Left renal cortex interstitium (tissue), 4 donors: ENCODE measurements at places on chromosomes 6 and 20. TPM values are rescaled to one million over a fixed set of nuclear protein-coding genes. Genes with fewer than 3 reads are reported as not detected.

OR2J3 gene
- not detected for polyA plus RNA-seq

CALHM4 gene
- 0.46 TPM for polyA plus RNA-seq

- DNase-seq, result no peak
These were observed 15.7 kb downstream of the NFYA start for GRCh38 chr6:41088451-41088850.

- no peak for DNase-seq
These were observed 726 bp upstream of the EMILIN3 start for GRCh38 chr20:41367393-41367695.

GRCh38 chr6:90329386-90330077, 32.9 kb upstream of the BACH2 start:
- DNase-seq, result no peak

- no peak for DNase-seq
These were observed 6.3 kb downstream of the SDCBP2 start for GRCh38 chr20:1322511-1323245.

GRCh38 chr20:46640044-46640443, 11.2 kb downstream of the SLC13A3 start:
- no peak for DNase-seq

DNA sequence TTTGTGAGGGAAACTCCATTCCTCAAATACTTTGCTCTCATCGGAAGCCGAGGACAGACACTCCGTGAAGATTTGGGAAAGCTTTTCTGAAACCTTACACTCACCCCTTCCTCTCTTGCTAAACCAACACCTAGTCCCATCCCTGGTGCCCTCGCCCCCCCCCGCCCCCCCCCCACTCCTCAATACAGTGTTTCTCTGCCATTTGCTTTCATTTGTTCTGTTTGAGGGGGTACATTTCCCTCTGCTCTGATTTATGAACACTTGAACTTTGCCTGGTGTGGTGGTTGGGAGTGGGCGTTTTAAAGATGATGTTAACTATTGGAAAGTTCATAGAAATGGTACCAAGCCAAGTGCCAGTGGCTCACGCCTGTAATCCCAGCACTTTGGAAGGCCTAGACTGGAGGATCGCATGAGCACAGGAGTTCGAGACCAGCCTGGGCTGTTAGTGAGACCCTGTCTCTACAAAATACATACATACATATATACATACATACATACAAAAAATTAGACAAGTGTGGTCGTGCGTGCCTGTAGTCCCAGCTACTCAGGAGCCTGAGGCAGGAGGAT, 1.1 kb downstream of the RAB32 start:
- no peak for DNase-seq

- DNase-seq, result no peak
These were observed 791 bp downstream of the ADGRG6 start for GRCh38 chr6:142302421-142303175.

DNA sequence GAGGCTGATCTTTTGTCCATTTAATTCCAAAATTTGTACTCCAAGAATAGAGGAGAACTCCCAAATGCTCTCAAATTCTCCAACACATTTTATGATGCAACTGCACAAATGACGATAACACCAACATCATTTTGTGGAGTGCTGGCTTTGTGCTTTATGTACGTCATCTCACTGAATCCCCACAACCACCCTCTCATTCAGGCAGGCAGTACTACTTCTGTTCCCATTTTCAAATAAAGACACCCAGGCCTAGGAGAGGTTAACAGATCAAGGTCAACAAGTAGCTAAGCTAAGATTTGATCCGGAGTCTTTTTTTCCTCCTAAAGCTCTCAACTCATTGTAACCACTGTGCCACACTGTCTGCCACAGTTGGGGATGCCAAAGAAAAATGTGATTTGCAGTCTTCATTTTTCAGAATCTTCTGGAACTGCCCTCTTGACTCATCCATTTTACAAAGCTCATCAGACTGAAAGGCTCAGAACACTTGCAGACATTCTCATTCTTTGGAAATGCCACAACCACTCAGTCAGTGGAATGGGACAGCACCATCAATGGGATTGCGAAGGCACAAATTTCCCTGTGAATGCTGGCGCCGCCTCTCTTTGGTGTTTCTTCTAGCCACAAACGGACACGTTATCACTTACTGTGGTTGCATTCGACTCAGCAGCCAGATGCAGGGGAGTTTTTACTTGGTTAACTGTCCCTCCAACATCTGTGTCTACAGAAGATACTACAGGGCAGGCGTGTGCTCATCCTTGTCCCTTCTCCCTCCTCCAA, 184.4 kb downstream of the GJA10 start:
- DNase-seq, result no peak
